Tibial artery (tissue), 4 donors: ENCODE measurements at places on chromosomes 6 and 20.

GRCh38 chr6:41715795-41716515 lies 19.5 kb downstream of the TFEB start:
- H3K4me1 ChIP-seq: peaks cover 73% of the 10 kb centered on the region
- peak overlapping the region; percentile 5 for H3K27ac ChIP-seq
- no peaks in the 10 kb centered on the region for H3K36me3 ChIP-seq
- no peaks in the 10 kb centered on the region for H3K27me3 ChIP-seq
- DNase-seq: no peak

DNA sequence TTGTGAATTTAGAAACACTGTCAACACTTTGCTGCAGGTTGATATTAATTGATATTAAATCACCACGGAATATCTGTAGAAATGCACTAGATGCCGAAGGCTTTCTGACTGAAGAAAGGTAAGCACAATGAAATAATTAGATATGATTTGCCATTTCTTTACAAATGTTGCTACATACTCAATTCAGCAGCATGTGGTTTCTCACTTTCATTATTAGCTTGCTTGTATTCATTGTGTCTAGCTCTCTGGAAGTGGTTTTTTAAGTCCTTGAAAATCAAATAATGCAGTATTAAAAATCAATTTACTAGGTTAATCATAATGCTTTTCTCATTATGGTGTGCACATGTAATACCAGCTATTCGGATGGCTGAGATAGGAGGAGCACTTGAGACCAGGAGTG lies 231.3 kb upstream of the MARCKS start:
- H3K36me3 ChIP-seq: no peaks in the 10 kb centered on the region
- no peak overlapping the region for H3K27ac ChIP-seq
- DNase-seq: no peak
- no peaks in the 10 kb centered on the region for H3K4me1 ChIP-seq
- H3K27me3 ChIP-seq: no peaks in the 10 kb centered on the region
- no peak overlapping the region for H3K4me3 ChIP-seq

DNA sequence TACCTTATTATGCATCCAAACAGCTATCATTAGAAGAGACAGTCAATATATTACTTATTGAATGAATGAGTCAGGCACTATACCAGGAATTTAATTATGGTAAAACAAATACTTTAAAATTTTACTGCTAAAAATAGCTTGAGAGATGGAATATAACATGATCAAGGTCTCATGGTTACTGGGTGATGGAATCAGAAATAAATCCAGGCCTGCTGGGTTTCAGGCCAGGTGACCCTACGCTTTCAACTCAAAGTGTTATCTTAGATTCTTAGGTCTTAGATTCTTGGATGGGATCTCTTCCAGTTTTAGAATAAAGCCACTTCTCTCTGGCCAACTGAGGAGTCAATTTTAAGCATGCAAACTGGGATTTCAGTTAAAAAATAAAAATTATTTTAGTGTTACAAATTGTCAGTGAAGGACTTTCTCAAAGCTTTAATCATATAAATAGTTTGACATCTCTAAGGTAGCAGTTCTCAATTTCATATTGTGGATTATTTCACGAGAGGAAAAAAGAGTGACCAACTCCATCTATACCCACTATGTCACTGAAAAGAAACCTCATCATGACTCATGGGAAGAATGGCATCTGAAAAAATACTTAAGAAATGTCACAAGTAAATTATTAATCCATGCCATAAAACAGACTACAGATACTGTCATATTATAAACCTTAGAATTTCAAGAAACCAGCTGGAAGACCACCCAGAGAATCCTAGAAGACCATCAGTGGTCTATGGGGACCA lies 283.4 kb upstream of the RUNX2 start:
- DNase-seq: no peak
- H3K36me3 ChIP-seq: no peaks in the 10 kb centered on the region
- no peaks in the 10 kb centered on the region for H3K27me3 ChIP-seq
- H3K27ac ChIP-seq: no peak overlapping the region
- no peaks in the 10 kb centered on the region for H3K4me1 ChIP-seq
- H3K4me3 ChIP-seq: no peak overlapping the region

- no peak overlapping the region for H3K27ac ChIP-seq
- H3K27me3 ChIP-seq: no peaks in the 10 kb centered on the region
- H3K4me3 ChIP-seq: no peak overlapping the region
- no peaks in the 10 kb centered on the region for H3K36me3 ChIP-seq
Measured at GRCh38 chr6:70954750-70955149, 2.1 kb downstream of the B3GAT2 start.

GRCh38 chr20:56911946-56912345 lies 282.8 kb downstream of the TFAP2C start:
- no peak for DNase-seq
- no peak overlapping the region for H3K27ac ChIP-seq
- no peaks in the 10 kb centered on the region for H3K4me1 ChIP-seq
- no peaks in the 10 kb centered on the region for H3K27me3 ChIP-seq

DNA sequence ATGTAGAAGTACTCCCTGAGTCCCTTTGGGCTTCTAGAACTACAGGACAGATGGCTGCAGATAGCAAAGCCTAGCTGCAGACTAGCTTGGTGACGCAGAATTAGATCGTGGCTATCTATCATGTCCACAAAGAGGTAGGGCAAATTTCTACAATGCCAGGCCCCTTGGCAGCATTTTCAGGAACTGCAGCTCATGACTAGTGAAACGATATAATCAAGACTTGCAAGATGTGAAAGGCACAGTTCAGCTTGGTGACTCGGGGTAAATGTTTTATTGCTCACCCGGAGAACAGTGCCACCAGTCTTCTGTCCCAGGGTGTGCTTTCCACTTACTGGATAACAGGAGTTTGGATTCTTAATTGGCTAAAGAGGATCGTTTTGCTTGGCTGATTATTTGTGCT lies 108.7 kb upstream of the LY86 start:
- H3K4me3 ChIP-seq: no peak overlapping the region
- no peaks in the 10 kb centered on the region for H3K36me3 ChIP-seq
- no peak for DNase-seq
- H3K4me1 ChIP-seq: peaks cover 6% of the 10 kb centered on the region
- no peaks in the 10 kb centered on the region for H3K27me3 ChIP-seq
- H3K27ac ChIP-seq: no peak overlapping the region

DNA sequence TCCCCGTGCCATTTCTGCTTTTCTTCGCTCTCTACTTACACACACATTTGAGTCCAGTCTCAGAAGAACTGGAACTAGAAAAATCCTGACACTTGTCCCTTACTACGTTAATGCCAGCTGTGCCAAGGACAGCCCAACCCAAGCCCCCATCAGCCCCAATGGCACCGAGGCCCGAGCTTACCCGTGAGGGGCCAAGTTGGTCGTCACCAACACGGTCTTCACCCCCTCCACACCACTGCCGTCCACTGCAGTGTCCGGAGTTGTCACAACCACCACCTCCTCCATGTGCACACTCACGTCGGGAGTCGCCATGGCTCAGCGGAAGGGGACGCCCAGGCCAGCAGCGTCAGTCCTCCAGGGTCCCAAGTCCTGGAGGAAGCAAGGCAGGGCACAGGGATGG lies 7.8 kb downstream of the GMEB2 start:
- H3K36me3 ChIP-seq: peaks cover 47% of the 10 kb centered on the region
- H3K27ac ChIP-seq: no peak overlapping the region
- no peaks in the 10 kb centered on the region for H3K27me3 ChIP-seq
- no peak overlapping the region for H3K4me3 ChIP-seq
- no peaks in the 10 kb centered on the region for H3K4me1 ChIP-seq

DNA sequence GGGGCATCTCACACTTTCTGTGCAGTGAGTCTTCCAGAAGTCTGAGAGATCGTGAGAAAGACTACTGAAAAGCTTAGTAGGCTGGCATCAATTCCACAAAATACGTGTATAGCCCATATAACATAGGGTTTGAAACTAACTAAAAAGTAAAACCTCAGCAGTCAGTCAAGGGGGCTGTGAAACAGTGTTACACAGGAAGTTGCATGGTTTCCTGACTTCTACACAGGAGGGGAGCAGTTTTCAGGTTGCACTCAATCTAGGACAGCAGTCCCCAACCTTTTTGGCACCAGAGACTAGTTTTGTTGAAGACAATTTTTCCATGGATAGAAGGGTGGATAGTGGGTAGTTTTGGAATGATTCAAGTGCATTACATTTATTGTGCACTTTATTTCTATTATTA lies 4.7 kb upstream of the LY86 start:
- peaks cover 3% of the 10 kb centered on the region for H3K4me1 ChIP-seq
- no peaks in the 10 kb centered on the region for H3K36me3 ChIP-seq
- no peak overlapping the region for H3K4me3 ChIP-seq

DNA sequence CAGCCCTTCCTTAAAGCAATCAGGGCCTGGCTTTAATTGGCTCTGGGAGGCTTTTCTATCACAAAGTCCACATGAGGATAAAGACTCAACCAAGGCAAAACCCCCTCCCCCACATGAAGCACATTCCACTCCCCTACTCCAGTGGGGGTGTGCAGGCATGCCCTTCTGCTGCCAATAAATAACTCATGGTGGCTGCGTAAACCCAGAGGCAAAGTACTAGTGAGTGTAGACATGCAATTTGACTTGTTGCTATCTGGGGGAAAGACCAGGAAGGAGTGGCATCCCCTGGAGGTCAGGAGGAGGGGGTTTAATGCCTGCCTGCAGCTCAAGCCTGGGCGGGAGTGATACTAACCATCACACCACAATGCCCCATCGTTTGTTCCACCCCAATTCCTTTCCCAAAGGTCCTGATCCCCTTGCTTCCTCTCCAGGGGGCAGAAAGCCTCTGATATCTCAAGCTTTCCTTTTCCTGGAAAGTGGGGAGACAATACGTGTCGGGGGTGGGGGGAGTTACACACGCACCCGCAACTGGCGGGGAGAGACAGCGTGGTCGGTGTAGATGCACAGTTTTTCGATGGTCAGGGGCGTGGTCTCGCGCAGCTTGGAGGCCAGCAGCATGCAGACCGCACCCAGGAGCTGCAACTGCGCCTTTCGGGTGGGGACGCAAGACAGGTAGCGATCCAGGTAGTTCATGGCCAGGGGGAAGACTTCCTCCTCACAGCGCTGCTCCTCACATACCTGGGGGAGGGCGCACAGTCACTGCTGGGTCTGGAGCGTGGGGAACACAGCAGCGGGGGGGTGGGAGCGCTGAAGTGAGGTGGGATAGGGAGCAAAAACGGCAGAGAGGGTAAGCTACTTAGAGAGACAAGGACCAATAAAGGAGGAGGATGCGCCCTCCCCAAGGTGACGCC lies 1.5 kb downstream of the CCND3 start:
- no peaks in the 10 kb centered on the region for H3K4me1 ChIP-seq
- no peaks in the 10 kb centered on the region for H3K27me3 ChIP-seq
- peaks cover 29% of the 10 kb centered on the region for H3K36me3 ChIP-seq
- H3K4me3 ChIP-seq: peak overlapping the region; percentile 78

DNA sequence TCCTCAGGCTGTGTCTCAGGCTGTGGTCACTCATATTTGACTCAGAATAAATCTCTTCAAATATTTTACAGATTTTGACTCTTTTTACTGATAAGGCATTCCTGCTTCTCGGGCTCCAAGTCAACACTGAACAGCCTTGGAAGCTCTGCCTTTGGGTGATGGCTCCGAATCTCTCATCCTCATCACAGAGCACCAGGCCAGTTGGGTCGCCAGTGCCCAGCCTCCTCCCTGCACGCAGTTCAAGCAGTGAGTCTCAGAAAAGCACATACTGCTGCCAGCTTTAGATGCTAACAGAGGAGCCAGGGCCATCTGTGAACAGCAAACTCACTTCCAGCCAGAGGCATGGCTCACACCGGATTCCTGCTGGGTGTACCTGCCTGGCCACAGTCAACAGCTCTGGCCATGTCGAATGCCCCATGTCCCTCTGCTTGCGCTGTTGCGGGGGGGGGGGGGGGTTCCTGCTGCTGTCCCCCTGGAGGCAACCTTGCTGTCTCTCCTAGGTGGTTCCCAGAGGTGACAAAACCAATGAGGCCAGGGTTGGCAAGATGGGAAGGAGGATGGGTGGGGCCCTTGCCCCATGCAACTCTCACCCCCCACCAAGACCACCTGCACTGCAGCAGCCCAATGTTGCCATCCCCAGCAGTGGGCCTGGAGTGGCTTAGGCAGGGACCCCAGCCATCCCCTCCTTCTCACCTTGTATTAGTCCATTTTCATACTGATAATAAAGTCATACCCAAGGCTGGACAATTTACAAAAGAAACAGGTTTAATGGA lies 248.8 kb downstream of the ERMARD start:
- no peaks in the 10 kb centered on the region for H3K36me3 ChIP-seq
- DNase-seq: no peak
- no peak overlapping the region for H3K4me3 ChIP-seq
- H3K27ac ChIP-seq: no peak overlapping the region

DNA sequence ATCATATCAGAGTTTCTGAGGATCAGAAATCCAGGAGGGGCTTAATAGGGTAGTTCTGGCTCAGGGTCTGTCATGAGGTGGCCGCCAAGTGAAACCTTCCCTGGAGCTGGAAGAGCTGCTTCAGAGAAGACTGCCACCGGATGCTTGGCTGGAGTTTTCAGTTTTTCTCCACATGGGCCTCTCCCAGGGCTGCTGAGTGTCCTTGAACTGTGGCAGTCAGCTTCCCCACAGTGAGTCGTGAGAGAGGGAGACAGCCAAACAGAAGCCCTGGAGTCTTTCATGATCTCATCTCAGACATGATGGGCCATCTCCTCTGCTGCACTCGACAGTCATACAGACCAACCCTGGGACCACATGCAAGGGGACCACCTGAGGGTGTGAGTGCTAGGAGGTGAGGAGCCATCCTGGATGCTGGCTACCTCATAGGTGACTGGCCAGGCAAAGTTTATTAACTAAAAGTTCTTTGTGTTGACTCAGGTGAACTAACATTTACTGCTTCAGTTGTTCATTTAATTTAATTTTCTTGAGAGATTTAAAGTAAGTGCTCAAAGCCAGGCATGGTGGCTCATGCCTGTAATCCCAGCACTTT lies 71.5 kb downstream of the SHLD1 start:
- H3K27me3 ChIP-seq: no peaks in the 10 kb centered on the region
- DNase-seq: no peak
- no peak overlapping the region for H3K4me3 ChIP-seq
- H3K36me3 ChIP-seq: no peaks in the 10 kb centered on the region
- H3K4me1 ChIP-seq: no peaks in the 10 kb centered on the region

DNA sequence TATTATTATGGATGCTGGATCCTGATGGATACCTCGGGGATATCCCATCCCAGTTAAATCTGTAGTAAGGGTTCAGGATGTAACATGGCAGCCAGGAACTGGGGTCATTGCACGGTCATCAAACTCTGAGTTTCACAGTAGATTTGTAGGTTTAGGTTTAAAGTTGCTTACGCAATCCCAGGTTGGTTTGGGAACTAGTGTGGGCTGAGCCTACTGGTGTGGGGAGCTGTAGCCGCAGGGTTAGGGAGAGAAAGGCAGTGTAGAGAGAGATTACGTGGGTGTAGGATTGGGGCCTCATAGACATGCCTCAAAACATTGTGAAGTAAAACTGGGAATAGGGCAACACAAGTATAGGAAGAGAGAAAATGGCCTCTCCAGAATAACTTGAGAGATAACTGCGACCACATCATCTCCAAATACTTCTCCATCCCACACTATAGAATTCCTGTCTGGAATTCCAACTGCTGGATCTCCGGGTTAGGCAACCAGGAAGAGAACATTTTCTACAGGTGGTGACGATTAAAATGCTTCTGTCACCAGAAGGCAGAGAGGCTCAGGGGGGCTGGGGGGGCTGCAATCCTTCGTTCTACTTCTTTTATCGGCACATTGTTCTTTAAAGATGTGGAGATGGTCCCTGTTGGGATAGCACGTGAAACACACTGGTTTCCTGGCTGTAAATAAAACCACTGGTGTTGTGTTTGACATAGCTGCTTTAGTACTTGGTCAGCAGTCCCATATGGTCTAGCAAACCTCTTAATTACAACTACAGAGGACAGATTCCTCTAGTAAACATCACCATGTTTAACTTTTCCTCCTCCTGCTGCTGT lies 44.9 kb upstream of the TMEM170B start:
- no peak overlapping the region for H3K4me3 ChIP-seq
- H3K27ac ChIP-seq: no peak overlapping the region
- DNase-seq: no peak
- no peaks in the 10 kb centered on the region for H3K27me3 ChIP-seq
- no peaks in the 10 kb centered on the region for H3K36me3 ChIP-seq
- H3K4me1 ChIP-seq: peaks cover 3% of the 10 kb centered on the region
